Activated T-cell treated with anti-CD3 and anti-CD28 coated beads for 4 hours (primary cell): ENCODE measurements at places on chromosomes 3 and 15.
A peak's percentile ranks its signal among the peaks of the same experiment; 100 is the strongest.

DNA sequence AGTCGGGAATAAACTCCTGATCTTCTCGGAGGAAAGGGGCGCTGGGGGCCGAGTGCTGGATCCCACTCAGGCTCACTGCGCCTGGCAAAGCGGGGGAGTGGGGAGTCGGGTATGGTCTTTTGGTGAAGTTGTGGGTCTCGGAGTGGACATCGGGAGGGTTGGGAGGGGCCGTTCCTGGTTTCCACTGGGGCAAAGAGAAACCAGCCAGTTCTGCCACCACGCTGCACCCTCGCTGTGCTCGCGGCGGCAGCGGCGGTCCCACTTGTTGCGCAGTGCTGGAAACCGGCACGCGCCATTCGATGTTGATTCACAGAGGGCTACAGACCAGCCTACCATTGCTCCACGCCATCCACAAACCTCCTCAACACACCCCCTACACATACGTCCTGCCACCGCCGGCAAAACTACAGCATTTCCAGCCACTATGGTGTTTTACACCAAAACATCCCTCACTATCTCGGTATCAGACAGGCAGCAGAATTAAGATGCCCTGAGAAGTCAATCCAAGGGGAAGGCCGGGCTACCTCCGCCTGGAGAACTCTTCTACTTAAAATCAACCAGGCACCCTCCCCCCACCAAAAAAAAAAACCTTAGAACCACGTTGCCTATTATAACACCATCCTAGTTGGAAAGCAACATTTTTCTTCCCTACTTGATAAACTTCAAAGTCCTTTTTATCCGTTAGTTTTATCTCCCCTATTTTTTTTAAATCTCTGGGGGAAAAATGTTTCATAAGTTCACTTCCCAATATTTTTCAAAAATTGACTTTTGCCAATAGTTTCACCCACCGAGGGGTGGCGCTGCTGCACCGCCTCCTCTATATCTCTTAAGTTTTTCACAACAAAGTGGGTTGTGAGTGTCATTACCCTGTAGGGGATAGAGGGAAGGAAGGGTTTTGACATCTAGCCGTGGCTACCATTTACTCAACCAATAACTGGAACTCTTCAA lies 3.6 kb downstream of the BCL6 start:
- DNase-seq: peak; percentile 65

DNA sequence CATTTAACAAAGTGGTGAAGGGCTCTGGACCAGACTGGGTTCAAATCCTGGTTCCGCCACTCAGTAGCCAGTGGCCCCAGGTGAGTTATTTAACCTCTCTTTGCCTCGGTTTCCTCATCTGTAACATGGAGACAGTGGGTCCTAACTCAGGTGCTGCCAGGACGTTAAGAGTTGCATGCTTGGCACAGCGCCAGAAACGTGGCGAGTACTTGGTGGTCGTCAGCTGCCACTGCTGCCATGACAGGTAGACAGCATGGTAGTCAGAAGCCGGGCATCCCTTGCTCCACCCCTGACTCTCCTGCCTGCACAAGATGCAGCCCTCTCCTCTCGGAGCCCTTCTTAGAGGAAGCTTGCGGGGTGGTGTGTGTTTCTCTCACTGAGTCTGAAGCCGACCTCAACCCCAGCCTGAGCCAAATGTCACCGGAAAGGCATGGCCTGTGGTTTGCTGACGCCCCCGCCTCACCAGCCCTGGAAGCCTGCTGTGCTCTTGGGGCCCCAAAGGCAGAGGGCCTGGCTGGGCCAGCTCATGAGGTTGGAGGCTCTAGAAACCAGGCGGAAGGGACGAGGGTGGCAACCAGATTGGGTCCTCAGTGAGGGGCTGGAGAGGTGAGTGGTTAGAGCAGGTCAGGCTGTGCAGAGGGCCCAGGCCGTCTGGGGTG lies 160.8 kb upstream of the TLE3 start:
- peak; percentile 46 for DNase-seq

- no peak for DNase-seq
Observed at GRCh38 chr3:24174614-24175013, 229.5 kb downstream of the NR1D2 start.

GRCh38 chr3:39149059-39149455 lies 4.3 kb downstream of the CSRNP1 start:
- no peak for DNase-seq

DNA sequence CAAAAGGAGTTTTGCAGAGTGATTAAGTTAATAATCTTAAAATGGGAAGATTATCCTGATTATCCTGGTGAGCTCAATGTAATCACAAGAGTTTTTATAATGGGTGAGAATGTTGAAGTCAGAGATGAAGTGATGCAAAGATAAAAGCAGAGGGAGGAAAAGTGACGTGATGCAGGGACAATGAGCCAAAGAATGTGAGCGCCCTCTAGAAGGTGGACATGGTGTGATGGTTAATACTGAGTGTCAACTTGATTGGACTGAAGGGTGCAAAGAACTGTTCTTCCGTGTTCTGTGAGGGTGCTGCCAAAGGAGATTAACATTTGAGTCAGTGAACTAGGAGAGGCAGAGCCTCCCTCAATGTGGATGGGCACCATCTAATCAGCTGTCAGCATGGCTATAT lies 569.6 kb upstream of the AGTR1 start:
- no peak for DNase-seq

DNA sequence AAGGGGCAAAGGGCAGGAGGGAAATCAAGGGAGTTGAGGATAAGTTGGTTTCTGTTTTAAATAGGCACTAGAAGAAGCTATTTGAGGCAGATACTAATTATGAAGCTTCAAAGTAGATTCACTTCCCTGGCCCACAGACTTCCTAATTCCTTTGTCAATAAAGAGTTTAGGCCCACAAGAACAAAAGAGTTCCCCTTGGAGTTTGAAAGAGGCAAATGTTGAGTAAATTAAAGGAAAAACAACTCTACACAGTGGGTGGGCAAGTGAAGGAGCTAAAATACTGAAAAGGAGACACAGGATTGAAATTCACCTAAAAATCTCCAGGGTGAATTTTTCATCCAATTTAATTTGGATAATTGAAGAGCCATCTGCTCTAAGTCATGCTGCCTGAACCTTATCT lies 411.7 kb upstream of the RORA start:
- no peak for DNase-seq

- DNase-seq: no peak
Observed at GRCh38 chr3:17372362-17373210, 369.8 kb downstream of the TBC1D5 start.

GRCh38 chr3:183533412-183534132 lies 21.9 kb downstream of the KLHL6 start:
- DNase-seq: no peak

GRCh38 chr3:23834082-23834870 lies 28.5 kb downstream of the UBE2E1 start:
- no peak for DNase-seq

- no peak for DNase-seq
Observed at GRCh38 chr15:81981908-81982307, 63.9 kb downstream of the MEX3B start.

DNA sequence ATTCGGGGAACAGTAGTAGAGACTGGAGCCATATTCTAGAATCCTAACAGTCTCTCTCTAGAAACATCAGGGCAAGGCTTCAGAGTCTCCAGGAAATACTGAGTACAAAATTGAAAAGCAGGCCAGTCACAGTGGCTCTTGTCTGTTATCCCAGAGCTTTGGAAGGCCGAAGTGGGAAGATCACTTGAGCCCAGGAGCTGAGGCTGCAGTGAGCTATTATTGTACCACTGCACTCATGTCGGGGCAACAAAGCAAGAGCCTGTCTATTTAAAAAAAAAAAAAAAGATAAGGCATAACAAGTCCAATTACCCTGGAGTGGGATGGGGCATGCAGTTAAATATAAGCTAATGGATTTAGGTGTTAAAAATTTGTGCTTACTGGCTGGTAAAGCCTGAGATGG lies 79.0 kb downstream of the SEMA6D start:
- DNase-seq: no peak

DNA sequence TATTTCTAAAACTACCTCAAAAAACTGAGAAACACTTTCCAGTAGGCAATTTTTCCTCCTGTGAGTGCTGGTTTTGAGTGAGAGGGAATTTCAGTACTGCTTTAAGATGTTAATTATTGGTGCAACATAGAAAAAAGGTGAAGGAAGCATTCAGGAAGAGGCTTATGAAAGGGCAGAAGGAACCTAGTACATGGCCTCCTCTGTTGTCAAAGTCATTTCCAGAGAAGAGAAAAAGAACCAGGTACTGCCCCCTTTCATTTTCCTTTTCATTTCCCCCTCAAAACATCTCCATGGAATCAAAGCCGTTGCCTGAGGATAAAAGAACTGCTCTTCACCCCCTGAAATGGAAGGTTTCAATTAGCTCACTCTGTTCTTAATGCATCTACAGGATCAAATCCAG lies 19.8 kb downstream of the RARRES1 start:
- DNase-seq: no peak

GRCh38 chr3:56468184-56469106 lies at the start of gene ERC2:
TSS of gene ERC2 (minus strand) at chr3:56468467.
- DNase-seq: no peak

GRCh38 chr3:10286596-10287295 lies 6.0 kb downstream of the GHRL start:
- DNase-seq: no peak

- DNase-seq: no peak
Observed at GRCh38 chr15:63050731-63051155, 8.2 kb downstream of the TPM1 start.

- DNase-seq: no peak
Observed at GRCh38 chr3:137948400-137949072, 61.4 kb upstream of the CLDN18 start.

- DNase-seq: peak; percentile 96
Observed at GRCh38 chr3:32947789-32948238, 3.6 kb upstream of the CCR4 start.

DNA sequence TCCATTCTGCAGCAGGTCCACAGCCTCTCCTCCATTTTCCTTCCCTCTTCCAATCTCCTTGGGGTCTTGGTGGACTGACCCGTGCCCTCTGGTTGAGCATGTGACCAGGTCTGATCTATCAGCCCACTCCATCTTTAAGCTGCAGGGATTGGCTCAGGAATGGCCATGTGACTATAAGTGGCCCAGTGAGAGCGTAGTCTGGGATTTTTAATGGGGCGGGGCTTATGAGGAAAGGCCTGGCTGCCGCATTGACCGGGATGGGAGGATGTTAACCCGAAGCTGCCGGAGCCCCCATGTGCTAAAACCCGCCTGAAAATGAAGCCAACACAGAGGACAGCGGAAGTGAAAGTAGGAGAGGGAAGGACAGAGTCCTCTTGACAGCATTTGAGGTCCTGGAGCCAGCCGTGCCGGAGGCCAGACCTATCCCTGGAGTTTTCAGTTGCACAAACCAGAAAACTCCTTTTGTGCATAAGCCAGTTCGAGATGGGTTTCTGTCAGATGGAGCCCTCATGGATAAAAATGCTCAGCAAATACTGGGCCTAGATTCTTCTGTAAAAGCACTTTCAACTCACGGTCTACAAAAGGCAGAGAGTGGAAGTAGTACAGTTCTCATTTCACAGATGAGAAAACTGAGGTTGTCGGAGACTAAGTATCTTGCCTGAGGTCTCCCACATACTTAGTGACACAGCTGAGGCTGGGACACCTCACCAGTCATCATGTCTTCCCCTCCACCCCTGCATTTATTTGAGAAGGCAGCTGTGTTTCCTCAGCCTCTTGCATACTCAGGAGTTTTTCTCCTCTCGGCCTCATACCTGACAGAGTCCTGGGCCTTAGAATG lies 61.9 kb downstream of the ATP2B2 start:
- DNase-seq: no peak

- no peak for DNase-seq
Observed at GRCh38 chr3:32460031-32460749, 42.5 kb downstream of the CMTM6 start.

- DNase-seq: no peak
Observed at GRCh38 chr3:4864503-4864902, 114.7 kb upstream of the BHLHE40 start.

GRCh38 chr15:85603703-85604102 lies 191.0 kb downstream of the KLHL25 start:
- no peak for DNase-seq

DNA sequence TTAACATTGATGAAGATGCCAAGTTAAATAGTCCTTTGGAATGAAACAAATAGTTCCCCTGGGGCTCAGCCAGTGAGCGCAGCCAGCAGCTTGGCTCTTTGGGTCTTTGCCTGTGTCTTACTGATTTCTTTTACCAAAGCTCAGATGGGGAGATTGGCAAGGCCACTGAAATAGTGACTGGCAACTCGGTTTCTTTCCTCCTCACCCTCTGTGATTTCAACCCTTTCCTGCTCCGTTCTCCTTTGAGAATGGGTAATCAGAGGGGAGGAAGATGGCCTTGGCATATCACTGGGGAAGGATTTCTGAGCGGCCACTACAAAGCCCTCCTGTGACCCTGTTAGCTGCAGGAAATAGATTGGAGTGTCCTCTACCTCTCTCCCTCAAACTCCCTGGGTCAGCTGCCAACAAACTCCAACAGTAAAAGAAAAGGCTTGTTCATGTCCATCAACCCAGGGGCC lies 337.1 kb upstream of the LRRFIP2 start:
- no peak for DNase-seq

DNA sequence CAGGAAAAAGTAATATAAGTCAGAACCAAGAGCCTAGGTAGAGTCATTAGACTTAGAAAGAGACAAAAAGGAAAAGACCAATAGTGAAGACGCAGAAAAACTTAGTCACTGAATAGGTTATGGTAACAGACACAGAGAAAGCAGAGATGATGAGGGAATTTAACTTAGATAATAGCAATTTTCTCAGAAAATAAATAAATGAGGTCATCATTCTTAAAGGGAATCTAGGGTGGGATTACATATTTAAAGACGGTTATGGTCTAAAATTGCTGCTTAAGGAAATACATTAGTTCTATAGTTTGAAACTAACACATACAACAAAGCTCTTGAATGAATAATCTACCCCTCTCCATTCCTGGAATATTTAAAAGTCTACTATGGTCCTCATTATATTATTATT lies 59.4 kb downstream of the UBR1 start:
- no peak for DNase-seq
